ENCODE measurements at places on chromosomes 2 and 18.

DNA sequence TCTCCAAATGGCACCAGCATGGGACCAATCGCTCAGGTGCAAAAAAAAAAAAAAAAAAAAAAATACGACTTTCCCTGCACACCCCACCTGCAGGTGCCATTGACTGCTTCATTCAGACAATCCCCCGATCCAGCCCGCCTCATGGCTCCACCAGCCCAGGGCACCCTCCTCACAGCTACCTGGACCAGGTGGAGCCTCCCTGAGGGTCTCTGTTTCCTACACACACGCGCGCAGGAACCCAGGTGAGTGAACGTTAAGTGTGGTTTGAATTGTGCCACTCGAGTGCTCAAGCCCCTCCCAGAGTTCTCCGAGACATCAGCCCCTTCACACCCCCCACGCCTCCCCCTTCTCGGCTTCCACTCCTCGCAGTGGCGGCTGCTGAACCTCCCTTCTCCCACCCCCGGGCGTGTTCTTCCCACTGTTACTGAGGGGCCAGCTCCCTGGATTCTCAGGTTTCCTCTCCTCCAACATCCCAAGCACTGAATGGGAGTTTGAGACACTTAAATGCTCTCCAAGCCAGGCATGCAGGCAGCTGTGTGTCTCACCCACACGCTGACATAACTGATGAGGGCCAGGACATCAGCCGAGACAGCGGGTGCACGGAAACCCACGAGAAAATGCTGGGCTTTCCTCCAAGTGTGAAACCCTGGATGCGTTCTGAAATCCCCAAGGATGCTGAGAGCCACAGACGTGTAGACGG lies 88.8 kb upstream of the SNTG2 start:
- DNase-seq = no peak

DNA sequence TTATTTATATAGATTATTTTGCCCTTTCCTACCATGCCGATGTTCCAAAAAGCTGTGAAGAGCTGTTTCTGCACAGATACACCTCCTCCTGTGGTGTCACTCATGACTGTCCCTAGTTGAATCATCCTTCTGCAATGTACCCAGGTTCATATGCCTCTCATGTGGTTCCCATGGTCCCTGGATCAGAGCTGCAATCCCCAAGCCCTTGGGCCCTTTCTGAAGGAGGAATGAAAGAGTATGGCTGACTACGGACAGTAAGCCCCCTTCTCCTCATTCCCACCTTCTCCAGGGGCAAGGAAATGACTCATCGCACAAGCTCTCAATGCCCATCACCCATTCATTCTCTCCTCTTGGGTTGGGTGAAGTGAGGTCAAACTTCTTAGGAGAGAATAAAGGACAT lies 63.9 kb upstream of the ACVR1 start:
- no peak for DNase-seq

- no peak for DNase-seq
Measured at GRCh38 chr18:31176531-31176930, 13.9 kb upstream of the DSC1 start.

DNA sequence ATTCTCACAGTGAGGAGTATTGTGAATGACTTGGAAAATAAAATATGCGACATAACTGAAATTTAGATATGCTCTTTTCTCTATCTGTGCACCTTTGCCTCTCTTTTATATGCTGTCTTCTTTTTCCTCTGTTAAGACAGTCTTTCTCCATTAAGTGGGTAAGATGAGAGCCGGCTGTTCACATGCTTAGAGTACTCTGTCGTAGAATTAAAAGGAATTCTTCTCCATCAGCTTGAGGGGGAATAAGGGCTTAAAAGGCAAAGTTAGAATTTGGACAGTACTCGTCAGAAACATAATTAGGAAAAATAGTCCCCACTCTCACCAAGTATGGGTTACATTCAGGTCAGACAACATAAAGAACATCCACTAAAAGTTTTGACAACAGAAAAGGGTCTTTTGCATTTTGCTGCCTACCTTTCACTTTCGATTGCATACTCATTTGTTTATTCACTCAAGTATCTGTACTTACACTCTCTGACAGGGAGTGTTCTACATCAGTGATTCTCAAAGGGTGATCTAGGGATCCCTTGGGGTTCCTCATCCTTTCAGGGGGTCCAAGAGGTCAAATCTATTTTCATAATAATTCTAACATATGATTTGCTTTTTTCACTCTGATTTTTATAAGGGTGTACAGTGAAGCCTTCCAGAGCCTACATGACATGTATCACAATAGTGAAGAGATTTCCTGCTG lies 48.0 kb downstream of the ARHGAP15 start:
- no peak for DNase-seq

DNA sequence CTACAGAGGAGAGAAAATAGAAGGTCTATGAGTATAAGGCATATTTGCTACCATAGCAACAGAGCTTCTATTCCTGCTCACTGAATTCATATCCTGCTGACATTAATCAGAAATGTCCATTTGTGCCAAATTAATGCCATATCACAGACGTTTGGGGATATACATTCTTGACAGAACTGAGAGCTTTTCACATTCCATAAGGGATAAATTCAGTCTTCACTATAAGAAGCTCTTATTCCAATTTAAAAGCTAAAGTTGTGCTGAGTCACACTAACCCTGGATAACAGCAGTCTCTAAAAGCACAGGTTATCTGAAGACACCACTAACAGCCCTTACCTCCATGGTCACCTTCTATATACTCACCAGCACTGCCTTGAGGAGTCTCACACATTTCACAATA lies 178.1 kb downstream of the RAB3GAP1 start:
- DNase-seq = no peak

- DNase-seq = no peak
Measured at GRCh38 chr2:106057206-106057605, 136.9 kb downstream of the UXS1 start.

DNA sequence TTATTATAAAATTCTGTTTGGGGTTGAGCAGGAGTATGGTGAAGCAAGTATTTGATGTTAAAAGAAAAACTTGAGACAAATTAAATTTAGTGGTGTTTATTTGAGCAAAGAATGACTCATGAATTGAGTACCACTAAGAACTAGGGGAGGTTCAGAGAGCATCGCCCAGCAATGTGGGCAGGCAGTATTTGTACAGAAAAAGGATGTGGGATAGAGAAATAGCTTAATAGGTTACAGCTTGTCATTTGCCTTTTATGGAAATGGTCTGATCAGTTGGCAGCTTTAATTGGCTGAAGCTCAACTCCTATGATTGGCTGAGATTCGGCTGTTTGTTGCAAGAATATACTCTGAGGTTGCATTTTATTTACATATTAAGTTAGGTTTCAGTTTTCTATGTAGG lies 68.2 kb downstream of the LRATD1 start:
- DNase-seq = no peak

GRCh38 chr2:189116979-189117378 lies 62.6 kb downstream of the COL5A2 start:
- no peak for DNase-seq

DNA sequence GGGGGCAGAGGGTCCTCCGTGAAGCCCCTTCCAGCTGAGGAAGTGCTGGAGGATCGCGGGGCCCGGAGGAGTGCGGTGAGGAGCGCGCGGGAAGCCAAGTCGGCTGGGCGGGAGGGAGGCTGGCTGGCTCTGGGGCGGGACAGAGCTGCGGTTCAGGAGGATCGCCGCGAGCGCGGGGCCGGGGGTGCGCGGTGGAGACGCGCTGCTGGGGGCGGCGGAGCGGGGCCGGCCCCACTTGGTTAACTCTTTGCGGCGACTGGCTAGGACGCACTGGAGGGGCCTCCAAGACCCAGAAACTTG lies 464 bp downstream of the CYBRD1 start:
- no peak for DNase-seq

GRCh38 chr18:58354791-58355190 lies 274.1 kb downstream of the ALPK2 start:
- DNase-seq = no peak

GRCh38 chr18:3713166-3713565 lies 263.2 kb downstream of the TGIF1 start:
- no peak for DNase-seq

- DNase-seq = no peak
Measured at GRCh38 chr2:17918789-17919188, 40.3 kb downstream of the KCNS3 start.

DNA sequence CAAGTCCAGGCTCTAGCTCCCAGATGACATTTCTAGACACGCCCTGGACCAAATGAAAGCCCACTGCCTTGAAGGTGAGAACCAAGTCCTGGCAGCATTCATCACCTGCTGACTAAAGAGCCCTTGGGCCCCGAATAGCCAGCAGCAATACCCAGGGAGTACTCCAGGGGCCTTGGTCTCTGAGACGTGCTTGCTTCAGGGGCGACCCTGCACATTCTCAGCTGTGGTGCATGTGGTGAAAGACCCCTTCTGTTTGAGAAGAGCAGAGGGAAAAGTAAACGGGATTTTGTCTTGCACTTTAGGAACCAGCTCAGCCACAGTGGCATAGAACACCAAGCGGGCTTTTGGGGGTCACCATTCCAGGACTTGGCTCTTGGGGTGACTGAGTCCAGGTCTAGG lies 260.5 kb upstream of the MYT1L start:
- no peak for DNase-seq

GRCh38 chr2:134056173-134056572 lies 197.7 kb upstream of the MGAT5 start:
- no peak for DNase-seq

GRCh38 chr2:36606925-36607324 lies 9.0 kb upstream of the FEZ2 start:
- DNase-seq = no peak

DNA sequence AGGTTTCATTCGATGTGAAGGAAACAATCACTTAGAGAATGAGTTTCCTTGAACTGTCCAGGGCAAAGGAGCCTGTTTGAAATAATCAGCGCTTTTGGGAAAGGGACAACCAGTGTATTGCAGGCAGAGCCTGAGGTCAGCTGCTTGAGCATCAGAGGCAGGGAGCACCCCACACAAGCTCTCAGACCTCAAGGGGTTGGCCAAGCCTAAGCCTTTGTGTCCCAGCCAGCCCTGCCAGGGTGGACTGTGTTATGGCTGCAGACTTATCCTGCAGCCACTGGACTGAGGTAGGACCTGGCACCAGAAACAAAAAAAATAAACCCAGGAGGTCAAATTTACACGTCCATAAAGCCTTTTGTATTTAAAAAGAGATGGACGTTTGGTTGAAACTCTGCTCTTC lies 228.3 kb downstream of the SEPTIN10 start:
- no peak for DNase-seq

GRCh38 chr2:57693177-57693576 lies 353.4 kb upstream of the VRK2 start:
- no peak for DNase-seq

DNA sequence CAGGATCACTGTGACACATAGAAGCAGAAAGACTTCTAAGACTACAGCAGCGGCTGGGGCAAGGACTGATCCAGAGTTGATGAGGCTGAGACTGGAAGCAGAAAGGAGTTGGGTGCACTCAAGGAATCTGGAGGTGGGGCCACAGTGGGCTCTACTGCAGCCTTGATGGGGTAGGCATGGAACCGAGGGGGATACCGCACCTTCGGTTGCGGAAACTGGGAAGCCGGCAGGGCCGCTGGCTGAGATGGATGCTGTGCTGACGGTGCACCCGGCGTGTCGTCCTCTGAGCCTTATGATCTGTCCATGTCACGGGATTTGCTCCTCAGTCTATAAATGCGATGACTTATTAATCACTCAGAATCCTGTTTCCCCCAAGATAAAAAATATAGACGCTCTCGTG lies 473.5 kb upstream of the MYT1L start:
- no peak for DNase-seq

DNA sequence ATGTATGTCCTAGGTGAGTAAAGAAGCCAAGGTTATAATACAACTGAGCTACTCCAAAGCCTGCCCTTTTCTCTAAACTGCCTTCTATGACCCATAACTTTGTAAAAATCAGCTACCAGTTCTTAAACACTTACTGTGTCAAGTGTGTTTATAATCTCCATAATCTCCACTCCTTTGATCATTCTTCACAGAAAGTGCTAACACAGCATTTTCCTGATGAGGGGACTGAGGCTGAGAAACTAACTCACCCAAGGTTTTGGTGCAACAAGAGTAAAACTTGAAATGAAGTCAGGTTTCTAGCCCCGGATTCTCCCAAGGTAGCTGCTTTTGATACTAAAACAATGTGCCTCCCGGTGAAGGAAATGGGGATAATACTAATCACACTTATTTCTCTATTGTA lies 1.9 kb upstream of the C2orf49 start:
- no peak for DNase-seq

- no peak for DNase-seq
Measured at GRCh38 chr2:35548171-35548570, 807.4 kb upstream of the CRIM1 start.

GRCh38 chr2:215900843-215901242 lies 112.5 kb downstream of the MREG start:
- DNase-seq = no peak

- DNase-seq = no peak
Measured at GRCh38 chr2:140064243-140064642, 1284.1 kb upstream of the NXPH2 start.

GRCh38 chr2:156340377-156340776 lies 7.9 kb upstream of the NR4A2 start:
- DNase-seq = no peak

GRCh38 chr2:151575338-151575737 lies 158.9 kb downstream of the NEB start:
- DNase-seq = no peak

GRCh38 chr2:231287696-231288095 lies 89.3 kb downstream of the ARMC9 start:
- DNase-seq = no peak

DNA sequence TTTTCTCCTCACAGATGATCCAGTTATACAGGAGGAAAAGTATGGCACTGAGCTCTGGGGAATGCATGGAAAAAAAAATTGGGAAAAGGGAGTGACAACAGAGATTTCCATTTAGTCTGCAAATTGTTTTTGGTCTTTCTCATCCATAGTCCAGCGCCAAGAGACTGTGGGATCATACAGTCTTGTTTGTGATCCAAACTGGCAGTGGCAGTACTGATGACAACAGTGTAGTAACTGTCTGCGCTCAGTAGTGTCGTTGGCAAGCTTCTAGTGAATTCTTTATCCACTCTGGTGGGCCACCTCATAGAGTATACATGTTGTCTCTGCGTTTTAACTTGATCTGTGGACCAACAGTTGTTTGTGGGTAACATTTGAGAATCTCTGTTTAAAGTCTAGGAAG lies 37.9 kb downstream of the GALNT1 start:
- no peak for DNase-seq

GRCh38 chr2:3110994-3111666 lies 266.5 kb downstream of the EIPR1 start:
- no peak for DNase-seq

DNA sequence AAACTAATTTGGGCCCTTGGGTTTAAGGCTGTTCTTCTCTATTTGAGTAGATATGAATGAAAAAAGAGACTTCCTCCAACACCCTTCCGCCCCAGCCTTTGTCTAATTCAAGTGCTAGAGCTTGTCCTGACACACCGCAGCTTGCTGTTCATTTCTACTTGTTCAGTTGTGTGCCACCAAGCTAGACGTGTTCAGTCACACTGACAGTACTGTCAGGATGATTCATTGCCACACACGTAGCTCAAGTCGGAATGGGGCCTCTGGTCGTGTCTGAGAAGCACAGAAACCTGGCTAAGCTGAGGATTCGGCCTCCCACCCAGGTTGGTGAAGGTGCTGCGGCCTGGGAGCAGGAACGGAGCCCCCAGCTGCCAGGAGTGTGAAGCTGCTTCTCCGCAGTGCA lies 45.6 kb upstream of the INHBB start:
- no peak for DNase-seq
